ENCODE measurements at places on chromosomes 12 and 14.
A peak's percentile ranks its signal among the peaks of the same experiment; 100 is the strongest.

- DNase-seq: peak; percentile 83
Observed at GRCh38 chr12:44847888-44848702, 28.0 kb downstream of the NELL2 start.

GRCh38 chr14:37187294-37187693 is 10.4 kb upstream of the MIPOL1 start:
- no peak for DNase-seq

GRCh38 chr12:52872644-52873389 is 24.0 kb upstream of the KRT78 start:
- DNase-seq: no peak

DNA sequence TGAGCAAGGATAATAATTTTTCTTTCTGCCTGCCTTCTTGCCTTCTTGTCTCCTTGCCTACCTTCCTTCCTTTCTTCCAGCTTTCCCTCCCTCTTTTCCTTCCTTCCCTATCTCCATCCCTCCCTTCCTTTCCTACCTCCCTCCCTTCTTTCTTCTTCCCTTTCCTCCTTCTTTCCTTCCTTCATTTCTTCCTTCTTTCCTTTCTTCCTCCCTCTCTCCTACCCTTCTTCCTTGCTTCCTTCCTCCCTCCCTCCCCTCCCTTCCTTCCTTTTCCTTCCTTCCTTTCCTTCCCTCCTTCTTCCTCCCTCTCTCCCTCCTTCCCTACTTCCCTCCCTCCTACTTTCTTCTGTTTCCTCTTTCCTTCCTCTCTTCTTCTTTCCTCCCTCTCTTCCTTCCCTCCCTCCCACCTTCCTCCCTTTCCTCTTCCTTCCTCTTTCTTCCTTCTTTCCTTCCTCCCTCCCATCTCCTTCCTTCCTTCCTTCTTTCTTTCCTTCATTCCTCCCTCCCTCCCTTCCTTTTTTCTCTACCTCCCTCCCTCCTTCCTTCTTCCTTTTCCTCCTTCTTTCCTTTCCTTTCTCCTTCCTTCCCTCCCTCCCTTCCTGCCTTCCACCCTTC is 329.8 kb downstream of the APAF1 start:
- no peak for DNase-seq

DNA sequence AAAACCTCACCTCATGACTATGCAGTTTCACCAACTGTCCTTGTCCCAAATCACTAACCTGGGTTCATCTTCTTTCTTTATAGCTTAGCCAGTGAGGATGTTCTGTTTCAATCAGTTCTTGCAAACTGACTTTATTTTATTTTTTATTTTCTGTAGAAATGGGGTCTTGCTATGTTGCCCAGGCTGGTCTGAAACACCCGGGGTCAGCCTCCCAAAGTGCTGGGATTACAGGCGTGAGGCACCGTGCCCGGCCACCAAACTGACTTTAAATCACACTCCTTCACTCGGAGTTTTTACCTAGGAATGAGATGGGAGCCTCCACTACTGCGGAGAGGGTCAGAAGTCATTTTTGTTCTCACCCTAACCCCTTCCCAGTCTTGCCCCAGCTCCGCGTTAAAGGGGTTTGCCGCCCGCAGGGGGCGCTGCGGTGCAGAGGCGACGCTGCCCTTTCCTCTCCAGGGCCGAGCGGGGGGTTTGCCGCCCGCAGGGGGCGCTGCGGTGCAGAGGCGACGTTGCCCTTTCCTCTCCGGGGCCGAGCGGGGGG is 7.0 kb upstream of the B4GALNT3 start:
- peak; percentile 35 for DNase-seq

DNA sequence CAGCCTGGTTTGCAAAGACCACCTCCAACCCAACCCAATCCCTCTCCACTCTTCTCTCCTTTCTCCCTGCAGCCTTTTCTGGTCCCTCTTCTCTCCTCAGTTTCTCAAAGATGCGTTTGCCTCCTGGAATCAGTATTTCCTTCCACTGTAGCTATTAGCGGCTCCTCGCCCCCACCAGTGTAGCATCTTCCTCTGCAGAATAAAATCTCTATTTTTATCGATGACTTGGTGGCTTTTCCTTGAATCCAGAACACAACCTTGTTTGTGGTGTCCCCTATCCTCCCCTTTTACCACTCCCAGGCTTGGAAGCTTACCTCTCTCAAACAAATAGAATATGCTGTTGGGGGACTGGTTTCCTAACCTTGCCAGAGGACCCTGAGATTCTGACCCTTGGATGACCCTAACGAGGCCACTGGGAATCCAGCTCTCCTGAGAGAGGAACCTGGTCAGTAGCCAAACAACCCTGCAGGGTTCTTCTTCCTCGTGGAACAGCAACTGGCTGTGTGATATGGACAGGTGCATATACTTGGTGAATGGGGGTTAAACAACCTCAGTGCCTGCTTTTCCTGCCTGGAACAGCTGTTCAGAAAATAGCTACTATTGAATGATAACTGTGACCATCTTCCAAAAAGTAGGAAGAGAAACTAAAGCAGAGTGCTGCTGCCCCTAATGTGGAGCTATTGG is 4.4 kb downstream of the WNT1 start:
- no peak for DNase-seq

- DNase-seq: no peak
Observed at GRCh38 chr12:101097829-101098580, 112.0 kb downstream of the SLC5A8 start.

GRCh38 chr14:104280902-104281767 is 142.7 kb downstream of the KIF26A start:
- no peak for DNase-seq

- no peak for DNase-seq
Observed at GRCh38 chr14:54570631-54571415, 3.9 kb downstream of the SAMD4A start.

GRCh38 chr12:42076976-42077375 is 67.7 kb downstream of the GXYLT1 start:
- DNase-seq: no peak

DNA sequence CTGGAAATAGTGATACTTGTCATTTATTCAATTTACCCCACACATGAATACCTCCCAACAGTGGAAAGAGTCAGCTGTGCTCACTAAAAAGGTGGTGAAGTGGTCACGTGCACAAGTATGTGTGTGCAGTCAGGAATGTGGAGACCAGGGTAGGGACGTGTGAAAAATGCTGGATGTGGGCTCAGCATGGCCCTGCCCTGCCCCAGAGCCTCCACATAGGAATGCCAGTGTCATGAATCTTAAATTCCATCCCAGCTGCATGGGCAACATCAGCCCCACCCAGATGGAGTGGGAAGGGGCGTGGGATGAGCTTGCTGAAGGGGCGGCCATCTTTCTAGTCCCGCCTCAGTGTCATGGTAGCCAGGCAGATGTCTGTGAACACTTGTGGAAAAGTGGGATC is 87.7 kb downstream of the C12orf75 start:
- no peak for DNase-seq

GRCh38 chr12:24718617-24719016 is 230.3 kb downstream of the BCAT1 start:
- DNase-seq: no peak

DNA sequence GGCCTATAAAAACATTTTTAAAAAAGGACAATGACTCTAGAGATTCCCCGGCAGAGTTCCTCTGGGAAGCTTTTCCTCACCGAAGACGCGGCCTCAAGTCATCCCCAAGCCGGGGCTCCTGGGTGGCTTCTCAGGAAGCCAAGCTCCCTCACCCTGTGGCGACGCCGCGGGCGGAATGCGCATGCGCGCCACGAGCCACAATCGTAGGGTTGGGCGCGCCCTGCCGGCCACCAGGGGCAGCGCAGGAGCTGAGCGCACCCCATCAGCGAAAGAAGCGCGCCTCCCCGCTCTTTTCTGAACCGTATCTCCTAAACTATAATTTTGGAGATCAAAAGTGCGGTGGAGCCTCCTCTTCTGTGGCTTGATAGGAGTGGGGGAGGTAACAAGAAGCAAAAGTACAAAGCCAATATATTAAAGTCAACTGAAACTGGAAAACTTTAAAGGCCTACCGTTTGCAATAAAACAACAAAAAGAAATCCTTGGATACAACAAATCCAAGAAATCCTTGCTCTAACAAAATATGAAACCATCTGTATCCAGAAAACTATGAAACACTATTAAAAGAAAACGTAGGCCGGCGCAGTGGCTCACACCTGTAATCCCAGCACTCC is 17.4 kb upstream of the CHFR start:
- DNase-seq: peak; percentile 89

- DNase-seq: no peak
Observed at GRCh38 chr12:120369603-120370342, 809 bp upstream of the MSI1 start.

DNA sequence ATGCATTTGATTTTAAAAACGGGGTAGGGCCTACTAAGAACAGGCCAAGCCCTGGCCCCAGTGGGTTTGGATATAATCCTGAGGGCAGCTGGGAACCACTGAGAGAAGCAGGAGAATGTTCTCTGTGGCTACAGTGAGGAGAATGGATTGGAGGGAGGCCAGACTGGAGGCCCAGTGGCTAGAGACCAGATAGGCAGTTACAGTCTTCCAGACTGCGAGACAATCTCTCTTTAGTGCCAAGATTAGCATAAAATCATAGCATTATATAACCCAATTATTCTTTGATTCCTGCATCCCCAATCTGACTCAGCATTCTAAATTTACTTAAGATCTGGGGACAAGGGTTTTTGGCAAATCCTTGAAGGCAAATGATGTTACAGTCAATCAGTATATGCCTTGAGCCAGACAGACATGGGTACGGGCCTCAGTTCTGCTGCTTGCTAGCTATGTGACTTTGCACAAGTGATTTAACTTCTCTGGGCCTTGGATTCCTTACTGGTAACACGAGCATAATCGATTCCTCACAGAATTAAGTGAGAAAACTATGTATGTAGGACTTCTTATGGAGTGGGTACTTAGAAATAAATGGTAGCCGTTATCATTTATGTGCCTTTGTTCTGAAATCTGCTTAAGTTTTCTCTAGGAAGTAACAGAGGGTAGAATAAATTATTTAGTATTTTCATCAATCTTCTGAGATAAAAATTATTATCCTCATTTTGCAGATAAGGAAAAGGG is 18.3 kb downstream of the NINJ2 start:
- DNase-seq: no peak

DNA sequence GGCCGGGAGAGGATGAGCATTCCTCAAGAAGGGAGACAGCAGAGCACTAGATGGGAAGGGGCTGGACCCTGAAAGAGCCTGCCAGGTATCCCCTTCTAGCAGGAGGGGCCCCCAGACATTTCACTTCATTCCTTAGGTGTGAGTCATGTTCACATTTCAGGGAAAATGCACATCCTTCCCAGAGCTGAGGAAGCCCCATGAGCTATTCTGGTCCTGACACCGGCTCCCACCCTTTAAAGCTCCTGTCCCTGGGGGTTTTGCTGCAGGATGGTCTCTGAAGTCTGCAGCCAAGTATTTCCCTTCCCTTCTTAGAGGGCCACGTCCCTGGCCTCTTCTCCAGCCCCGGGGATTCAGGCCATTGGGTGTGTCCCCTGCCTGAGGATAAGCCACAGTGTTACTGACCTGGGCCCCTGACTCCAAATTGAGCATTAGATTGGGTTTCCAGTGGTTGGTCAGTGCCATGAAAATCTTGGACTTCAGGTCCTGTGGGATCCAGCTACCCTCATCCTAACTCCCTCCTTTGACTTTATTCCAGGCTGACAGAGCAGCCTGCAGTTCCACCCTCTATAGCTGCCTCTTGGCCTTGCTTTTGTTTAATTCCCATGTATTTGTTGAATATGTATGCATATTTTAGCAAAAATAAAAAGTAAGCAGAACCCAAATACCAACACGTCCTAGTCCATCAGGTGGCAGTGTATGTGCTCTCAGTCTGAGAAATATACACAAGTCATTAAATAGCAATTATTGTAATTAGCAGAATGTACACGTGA is 267.1 kb downstream of the CACNA1C start:
- no peak for DNase-seq

GRCh38 chr12:3315201-3315661 is 175.8 kb upstream of the PRMT8 start:
- no peak for DNase-seq

GRCh38 chr12:82523996-82524395 is 162.7 kb upstream of the TMTC2 start:
- no peak for DNase-seq

- DNase-seq: no peak
Observed at GRCh38 chr12:64480148-64480547, 28.2 kb downstream of the TBK1 start.

DNA sequence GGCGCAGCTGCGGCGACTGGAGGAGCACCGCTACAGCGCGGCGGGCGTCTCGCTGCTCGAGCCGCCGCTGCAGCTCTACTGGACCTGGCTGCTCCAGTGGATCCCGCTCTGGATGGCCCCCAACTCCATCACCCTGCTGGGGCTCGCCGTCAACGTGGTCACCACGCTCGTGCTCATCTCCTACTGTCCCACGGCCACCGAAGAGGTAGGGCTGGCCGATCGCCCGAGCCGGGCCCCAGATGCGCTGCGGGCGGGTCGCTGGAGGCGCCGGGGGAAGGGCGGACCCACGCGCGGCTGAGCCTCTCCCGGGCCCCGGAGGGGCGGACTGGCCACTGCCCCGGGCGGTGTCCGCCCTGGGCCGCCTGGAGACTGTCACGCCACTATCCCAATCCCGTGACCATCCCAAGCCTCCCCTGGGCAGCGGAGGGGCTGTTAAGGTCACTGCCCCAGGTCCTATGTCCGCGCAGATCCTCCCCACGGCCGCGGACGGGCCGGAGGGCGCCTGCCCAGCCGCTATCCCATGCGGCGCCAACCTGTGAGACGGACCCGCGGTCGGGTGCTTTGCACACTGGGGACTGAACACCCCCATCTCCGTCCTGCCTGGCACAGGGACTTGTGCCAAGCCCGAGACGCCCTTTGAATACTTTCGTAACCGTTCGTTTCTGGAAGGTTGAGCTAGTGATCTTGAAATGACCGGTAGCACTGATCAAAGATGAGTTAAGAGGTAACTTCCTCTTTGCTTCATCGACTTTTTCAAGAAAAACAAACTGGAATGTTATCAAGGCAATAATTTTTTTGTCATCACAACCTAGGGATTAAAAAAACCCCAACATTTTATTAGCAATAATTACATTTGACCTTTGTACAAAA is 725 bp downstream of the CHPT1 start:
- DNase-seq: peak; percentile 9

DNA sequence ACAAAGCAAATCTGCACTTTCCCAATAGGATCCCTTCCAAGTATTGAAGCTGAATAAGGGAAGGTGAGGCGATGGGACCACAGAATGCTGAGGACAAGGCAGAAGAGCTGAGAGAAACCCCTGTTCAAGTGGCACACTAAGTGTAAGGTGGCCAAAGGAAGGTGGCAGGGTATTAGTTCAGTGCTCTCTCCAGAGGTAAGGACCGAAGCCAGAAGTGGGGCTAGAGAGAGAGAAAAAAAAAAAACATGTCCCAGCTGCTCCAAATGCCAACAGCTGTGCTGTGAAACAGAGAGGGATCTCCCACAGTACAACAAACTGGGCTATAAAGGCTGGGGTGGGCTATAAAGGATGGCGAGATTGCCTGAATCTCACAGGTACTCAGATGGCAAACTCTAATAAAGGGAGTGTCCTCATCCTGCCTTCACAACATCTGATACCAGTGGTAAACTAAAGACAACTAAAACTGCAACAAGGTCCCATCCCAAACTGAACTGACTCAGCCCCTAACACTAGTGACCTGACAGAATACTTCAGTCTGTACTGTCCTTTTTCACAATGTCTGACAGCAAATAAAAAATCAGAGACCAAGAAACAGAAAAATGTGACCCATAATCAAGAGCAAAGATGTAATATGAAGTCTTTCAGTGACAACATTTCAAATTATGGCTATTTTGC is 47.9 kb downstream of the CDK17 start:
- DNase-seq: no peak

GRCh38 chr14:97299661-97300060 is 502.5 kb downstream of the VRK1 start:
- peak; percentile 51 for DNase-seq

Data from CD4-positive, alpha-beta T cell treated with Interleukin-2 at 100 ng/mL for 4 hours (primary cell).